ENCODE measurements at places on chromosomes 16 and 17. TPM values are rescaled to one million over a fixed set of nuclear protein-coding genes. Genes with fewer than 3 reads are reported as not detected.

- H3K27ac ChIP-seq, result no peak overlapping the region
- DNase-seq, result no peak
- no peaks in the 10 kb centered on the region for H3K27me3 ChIP-seq
- H3K36me3 ChIP-seq, result peaks cover 2% of the 10 kb centered on the region
Observed at GRCh38 chr17:75486151-75486550, 29.2 kb downstream of the CASKIN2 start.

FBXW10 gene
- total RNA-seq, result not detected

ACSM2A gene
- total RNA-seq, result not detected

- H3K36me3 ChIP-seq, result peaks cover 39% of the 10 kb centered on the region
- no peaks in the 10 kb centered on the region for H3K27me3 ChIP-seq
- peak overlapping the region; percentile 30 for H3K27ac ChIP-seq
- DNase-seq, result no peak
- no peak overlapping the region for H3K4me3 ChIP-seq
Observed at GRCh38 chr17:17128476-17129075, 77.6 kb downstream of the PLD6 start.

DNA sequence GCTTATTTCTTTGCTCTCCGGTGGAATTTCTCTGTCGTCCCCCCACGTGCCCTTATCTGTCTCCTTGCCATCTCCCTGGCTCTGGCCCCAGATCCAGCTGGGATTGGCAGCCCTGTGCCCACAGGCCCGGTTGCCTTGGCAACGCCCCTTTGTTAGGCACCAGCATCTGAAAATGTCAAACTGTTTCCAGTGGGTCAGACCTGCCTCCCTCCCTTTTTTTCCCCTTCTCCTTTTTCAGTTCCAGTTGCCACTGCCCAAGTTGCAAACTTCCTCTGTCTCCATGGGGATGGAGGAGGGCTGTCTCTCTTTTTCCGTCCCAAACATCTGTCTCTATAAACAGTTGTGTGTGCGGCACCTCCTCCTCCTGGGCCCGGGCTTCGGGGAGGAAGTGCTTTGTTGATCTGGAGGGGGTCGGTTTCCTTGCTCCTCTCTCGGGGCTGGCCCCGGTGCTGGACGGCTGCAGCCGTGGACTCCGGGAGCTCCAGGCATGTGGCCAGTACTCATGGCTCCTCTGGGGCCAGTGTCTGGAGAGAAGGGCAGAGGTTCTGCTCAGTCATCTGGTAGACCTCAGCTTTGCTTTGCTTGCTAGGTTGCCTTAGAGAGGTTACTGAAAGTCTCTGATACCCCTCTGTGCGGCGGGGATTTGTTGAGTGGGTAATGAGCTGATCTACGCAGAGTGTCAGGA, 35.3 kb downstream of the SOCS3 start:
- H3K27ac ChIP-seq, result peak overlapping the region; percentile 91
- H3K27me3 ChIP-seq, result no peaks in the 10 kb centered on the region
- H3K4me3 ChIP-seq, result no peak overlapping the region
- peaks cover 31% of the 10 kb centered on the region for H3K4me1 ChIP-seq
- no peaks in the 10 kb centered on the region for H3K36me3 ChIP-seq

GRCh38 chr16:30569281-30569680, 2.2 kb downstream of the ZNF688 start:
- H3K27me3 ChIP-seq, result no peaks in the 10 kb centered on the region
- peaks cover 17% of the 10 kb centered on the region for H3K4me1 ChIP-seq
- no peak for DNase-seq
- no peak overlapping the region for H3K4me3 ChIP-seq
- H3K36me3 ChIP-seq, result no peaks in the 10 kb centered on the region
- H3K27ac ChIP-seq, result no peak overlapping the region

DNA sequence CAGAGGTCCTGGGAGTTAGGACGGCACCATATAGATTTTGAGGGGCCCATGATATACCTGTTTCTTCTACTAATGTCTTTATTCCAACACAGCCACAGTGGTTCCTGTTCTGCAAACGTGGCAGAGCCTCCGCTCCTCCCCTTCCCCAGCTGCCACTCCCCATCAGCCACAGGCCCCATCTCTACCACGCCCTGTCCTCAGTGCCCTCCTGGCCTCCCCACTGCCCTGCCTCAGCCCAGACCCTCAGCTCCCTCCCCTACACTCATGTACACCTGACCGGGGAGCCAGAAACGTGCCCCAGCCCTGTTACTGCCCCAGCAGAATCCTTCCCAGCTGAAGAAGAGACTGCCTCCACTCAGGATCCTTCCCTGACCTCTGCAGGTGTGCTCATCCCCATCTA, 11.9 kb upstream of the RBFOX3 start:
- peak; percentile 38 for DNase-seq
- H3K4me3 ChIP-seq, result no peak overlapping the region
- no peak overlapping the region for H3K27ac ChIP-seq
- no peaks in the 10 kb centered on the region for H3K36me3 ChIP-seq

IGF2BP1 gene
- total RNA-seq, result not detected

DNA sequence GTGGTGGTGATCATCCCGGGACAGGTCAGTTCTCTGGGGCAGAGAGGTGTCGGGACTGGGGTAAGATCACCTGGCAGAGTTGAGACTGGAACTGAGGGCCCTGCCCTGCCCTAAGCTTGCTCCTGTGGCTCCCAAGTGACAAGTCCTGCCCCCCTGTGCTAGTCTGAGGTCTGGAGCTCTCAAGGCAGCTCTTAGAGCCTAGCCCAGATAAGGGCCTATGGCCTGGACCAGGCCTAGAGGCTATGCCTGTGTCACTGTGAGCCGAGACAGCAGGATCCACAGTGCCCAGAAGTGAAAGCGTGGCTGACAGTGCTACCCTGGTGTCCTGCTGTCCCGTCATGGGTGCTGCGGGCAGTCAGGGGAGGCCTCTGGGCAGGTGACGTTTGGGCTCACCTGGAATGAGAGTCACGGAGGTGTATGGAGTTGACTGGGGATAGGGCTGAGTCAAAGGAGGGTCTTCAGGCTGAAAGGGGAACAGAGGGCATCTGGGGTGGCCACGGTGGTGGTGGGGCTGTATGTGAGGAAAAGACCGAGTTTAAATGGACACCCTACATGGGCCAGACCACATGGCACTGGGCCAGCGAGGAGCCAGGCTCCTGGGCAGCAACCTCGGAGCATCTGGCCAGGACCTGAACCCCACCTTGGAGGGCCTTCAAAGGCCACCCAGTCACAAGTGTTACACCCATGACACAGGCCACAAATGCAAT, 5.5 kb downstream of the NATD1 start:
- no peak for DNase-seq
- no peak overlapping the region for H3K27ac ChIP-seq
- peaks cover 5% of the 10 kb centered on the region for H3K36me3 ChIP-seq
- H3K27me3 ChIP-seq, result no peaks in the 10 kb centered on the region
- no peak overlapping the region for H3K4me3 ChIP-seq

ZG16 gene
- not detected for total RNA-seq

All from upper lobe of right lung (tissue), 1 donor.